Uterus (tissue), 4 donors: ENCODE measurements at places on chromosomes 4 and X. TPM values are rescaled to one million over a fixed set of nuclear protein-coding genes. Genes with fewer than 3 reads are reported as not detected.

Gene PUDP
- 16.9 TPM for total RNA-seq

Gene SPRY1
- 184 TPM for total RNA-seq

Gene DCAF4L1
- total RNA-seq = 0.30 TPM

Gene SSX4
- total RNA-seq = not detected

Gene ERAS
- total RNA-seq = 0.46 TPM

Gene RNF150
- total RNA-seq = 55.8 TPM

Gene TMPRSS11B
- total RNA-seq = 0.21 TPM

Gene CCDC149
- 35.0 TPM for total RNA-seq

GRCh38 chr4:48585401-48585800 lies 95.3 kb downstream of the ZAR1 start:
- no peak overlapping the region for H3K27ac ChIP-seq
- H3K4me1 ChIP-seq = no peaks in the 10 kb centered on the region
- no peaks in the 10 kb centered on the region for H3K27me3 ChIP-seq
- no peak overlapping the region for H3K4me3 ChIP-seq

DNA sequence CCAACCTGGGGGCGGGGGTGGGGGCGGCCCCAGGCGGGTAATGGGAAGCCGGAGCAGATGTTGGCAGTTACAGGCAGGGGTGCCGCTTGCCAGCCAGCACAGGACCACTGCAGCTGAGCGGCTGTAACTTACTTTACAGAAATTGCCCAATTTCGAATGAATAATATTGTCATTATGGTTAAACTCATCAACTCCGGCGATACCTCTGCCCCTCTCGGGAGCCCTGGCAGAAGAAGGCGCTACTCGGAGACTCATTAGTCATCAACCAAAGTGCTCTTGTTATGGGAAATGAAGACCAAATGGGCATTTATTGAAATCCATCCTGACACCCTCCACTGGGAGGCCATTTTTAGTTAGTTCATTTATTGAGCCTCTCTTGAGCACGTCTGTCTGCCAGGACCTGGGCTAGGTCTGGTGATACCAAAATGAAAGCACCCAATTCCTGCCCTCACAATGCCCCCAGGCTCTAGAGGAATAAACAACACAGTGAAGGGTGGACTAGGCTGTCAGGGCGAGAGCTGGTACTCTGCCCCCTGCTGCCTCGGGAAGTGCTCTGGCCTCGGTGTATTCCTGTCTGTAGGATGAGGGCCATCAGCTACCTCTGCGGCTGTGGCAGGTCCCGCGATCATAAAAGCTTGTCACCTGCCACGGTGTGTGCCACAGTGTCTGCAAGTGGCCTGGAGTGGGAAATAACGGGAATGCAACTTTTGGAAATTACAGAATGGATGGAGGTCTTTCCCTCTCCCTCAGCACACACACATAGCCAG lies 159.1 kb upstream of the PSAPL1 start:
- no peak overlapping the region for H3K4me3 ChIP-seq
- no peak for DNase-seq
- no peaks in the 10 kb centered on the region for H3K27me3 ChIP-seq
- H3K27ac ChIP-seq = no peak overlapping the region

DNA sequence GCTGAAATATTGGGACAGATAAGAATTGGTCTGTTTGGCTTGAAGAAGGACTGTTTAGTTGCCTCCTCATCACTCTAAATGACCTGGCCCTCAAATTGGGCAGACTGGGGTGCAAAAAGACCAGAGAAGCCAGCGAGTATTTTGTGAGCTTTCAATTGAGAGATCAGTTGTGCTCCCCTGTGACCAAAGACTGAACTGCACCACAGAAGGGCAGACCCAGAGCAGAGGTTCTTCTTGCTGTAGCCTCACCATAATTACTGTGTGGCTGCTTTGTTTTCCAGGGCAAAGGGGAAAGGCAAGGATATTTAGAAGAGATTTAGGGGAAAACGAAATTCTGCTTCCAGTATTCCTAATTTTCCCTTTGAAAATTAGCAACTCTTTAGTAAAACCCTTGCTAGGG lies 104.0 kb upstream of the MBNL3 start:
- no peak overlapping the region for H3K4me3 ChIP-seq
- H3K4me1 ChIP-seq = no peaks in the 10 kb centered on the region
- no peak overlapping the region for H3K27ac ChIP-seq

DNA sequence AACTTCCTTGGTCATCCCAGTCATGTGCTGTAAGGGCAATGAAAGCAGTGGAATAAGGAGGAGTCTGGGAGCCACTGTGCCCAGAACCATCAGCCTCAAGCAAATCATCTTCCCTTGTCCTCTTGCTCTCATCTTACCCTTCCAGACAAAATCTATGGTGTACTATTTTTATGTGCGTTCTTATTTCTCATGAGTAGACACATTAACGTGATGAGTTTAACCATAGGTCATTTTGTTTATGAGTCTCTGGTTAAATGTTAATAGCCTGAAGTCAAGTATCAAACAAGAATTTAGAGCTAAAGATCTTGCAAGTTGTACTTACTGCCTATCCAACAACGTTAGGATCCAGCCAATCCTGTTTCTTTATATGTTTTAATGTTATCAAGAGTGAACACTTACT lies 495.3 kb downstream of the SPRY1 start:
- no peaks in the 10 kb centered on the region for H3K27me3 ChIP-seq
- H3K27ac ChIP-seq = no peak overlapping the region
- H3K4me1 ChIP-seq = no peaks in the 10 kb centered on the region

DNA sequence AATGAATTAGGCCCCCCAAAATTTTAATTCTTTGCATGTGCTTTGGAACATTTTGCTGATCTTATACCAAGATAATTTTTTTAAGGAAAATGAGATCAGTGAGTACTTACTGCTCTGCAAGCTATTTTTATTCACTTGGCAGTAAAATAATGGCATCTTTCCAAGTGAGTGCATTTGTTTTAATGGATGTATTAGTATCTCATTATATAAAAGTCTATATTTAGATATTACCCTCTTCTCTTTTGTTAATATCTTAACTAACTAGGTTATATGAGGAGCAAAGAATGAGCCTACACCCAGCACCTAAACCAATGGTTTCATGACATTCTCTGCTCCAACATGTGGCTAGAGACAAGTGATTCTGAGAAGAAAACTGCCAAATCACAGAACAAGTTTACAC lies 21.1 kb upstream of the ARAF start:
- H3K27ac ChIP-seq = peak overlapping the region; percentile 71
- no peaks in the 10 kb centered on the region for H3K36me3 ChIP-seq
- no peak overlapping the region for H3K4me3 ChIP-seq
- no peaks in the 10 kb centered on the region for H3K27me3 ChIP-seq

DNA sequence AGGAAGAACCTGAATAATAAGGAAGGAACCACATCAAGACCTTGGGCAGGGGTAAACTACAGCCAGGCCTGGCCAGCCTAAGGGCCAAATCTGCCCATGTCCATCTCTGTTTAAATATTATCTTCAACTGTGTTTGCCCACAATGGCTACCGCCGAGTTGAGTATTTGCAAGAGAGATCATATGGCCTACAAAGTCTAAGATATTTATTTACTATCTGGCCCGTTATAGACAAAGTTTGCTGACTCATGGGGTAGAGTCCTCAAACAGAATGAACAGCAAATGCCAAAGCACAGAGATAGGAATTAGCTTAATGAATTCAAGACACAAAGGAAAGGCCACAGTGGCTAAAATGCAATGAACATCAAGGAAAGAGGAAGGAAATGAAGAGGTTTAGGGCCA lies 44.8 kb downstream of the RPS6KA3 start:
- H3K4me3 ChIP-seq = no peak overlapping the region
- no peak for DNase-seq
- no peaks in the 10 kb centered on the region for H3K4me1 ChIP-seq
- H3K36me3 ChIP-seq = no peaks in the 10 kb centered on the region

GRCh38 chr4:151484396-151485102 lies 75.6 kb downstream of the FHIP1A start:
- H3K27me3 ChIP-seq = no peaks in the 10 kb centered on the region
- DNase-seq = no peak
- no peak overlapping the region for H3K27ac ChIP-seq

DNA sequence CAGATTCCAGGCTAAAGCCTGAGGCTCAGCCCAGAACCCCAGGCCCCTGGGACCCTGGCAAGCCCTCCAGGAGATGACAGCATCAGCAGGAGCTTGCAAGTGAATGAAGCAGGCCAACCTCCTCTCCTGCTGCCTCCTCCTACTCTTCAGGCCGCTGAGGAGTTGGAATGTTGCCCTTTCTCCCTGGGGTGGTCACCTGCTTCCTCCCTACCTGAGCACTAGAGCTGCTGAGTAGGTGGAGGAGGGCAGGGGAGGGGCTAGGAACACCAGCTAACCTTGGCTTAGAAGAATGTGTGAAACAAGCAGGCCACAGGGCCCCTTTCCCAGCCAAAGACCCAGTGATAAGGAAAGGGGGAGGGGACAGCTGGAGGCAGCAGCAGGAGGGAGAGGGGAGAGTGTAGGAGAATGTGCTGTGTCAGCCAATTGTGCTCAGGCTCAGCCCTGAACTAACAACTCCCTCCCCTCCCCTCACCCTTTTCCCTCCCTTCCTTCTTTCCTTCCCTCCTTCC lies 58.0 kb downstream of the PJA1 start:
- peaks cover 8% of the 10 kb centered on the region for H3K4me1 ChIP-seq
- H3K27me3 ChIP-seq = no peaks in the 10 kb centered on the region
- peak overlapping the region; percentile 38 for H3K27ac ChIP-seq
- no peak overlapping the region for H3K4me3 ChIP-seq
- peak; percentile 29 for DNase-seq

- H3K36me3 ChIP-seq = no peaks in the 10 kb centered on the region
- H3K27me3 ChIP-seq = no peaks in the 10 kb centered on the region
- peak overlapping the region; percentile 53 for H3K4me3 ChIP-seq
- DNase-seq = peak; percentile 54
- peak overlapping the region; percentile 54 for H3K27ac ChIP-seq
Measured at GRCh38 chrX:46575991-46576392, 2.4 kb downstream of the CHST7 start.

DNA sequence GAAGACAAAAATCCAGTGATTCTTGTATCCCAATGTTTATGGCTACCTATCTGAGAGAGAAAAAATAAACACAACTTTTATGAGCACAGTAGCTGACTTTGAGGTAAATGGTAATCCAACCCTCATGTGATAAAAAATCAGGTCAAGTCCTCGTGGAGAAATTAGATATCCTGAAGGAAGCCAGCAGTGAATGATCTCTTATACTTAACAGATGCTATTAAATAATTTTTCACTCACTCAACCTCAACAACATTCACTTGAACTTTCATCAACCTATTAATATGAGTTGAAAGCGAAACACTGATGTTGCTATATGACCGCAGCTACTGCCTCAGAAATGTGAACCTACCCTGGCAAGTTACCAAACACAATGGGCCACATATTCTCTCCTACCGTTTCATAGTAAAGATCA lies 105.4 kb downstream of the GPC3 start:
- no peaks in the 10 kb centered on the region for H3K4me1 ChIP-seq
- H3K36me3 ChIP-seq = no peaks in the 10 kb centered on the region
- H3K27me3 ChIP-seq = no peaks in the 10 kb centered on the region
- H3K27ac ChIP-seq = no peak overlapping the region
- H3K4me3 ChIP-seq = no peak overlapping the region

DNA sequence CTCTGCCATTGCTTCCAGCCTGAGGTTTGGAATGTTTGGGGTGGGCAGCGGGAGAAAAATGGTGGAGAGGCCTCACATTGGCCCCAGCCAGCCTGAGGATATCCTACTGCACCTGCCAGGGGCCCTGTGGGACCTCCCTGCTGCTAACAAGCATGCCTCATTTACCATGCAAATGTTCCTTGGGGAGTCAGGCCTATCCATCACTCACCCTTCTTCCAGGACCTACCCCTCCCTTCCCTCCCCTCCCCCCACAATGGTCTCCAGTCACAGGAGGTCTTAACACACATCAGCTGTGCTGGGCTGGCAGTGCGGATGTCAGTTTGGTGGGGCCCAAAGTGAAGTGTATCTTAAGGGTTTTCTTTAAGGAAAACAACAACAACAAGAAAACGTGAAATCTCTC lies 139.2 kb downstream of the SHOX start:
- no peak for DNase-seq
- no peak overlapping the region for H3K4me3 ChIP-seq
- H3K27me3 ChIP-seq = no peaks in the 10 kb centered on the region
- no peak overlapping the region for H3K27ac ChIP-seq
- no peaks in the 10 kb centered on the region for H3K4me1 ChIP-seq

GRCh38 chr4:4641661-4642495 lies 100.0 kb upstream of the STX18 start:
- no peaks in the 10 kb centered on the region for H3K4me1 ChIP-seq
- no peaks in the 10 kb centered on the region for H3K36me3 ChIP-seq
- no peaks in the 10 kb centered on the region for H3K27me3 ChIP-seq
- no peak overlapping the region for H3K4me3 ChIP-seq
- H3K27ac ChIP-seq = no peak overlapping the region

- peak overlapping the region; percentile 39 for H3K27ac ChIP-seq
- DNase-seq = no peak
- no peaks in the 10 kb centered on the region for H3K4me1 ChIP-seq
- no peak overlapping the region for H3K4me3 ChIP-seq
- no peaks in the 10 kb centered on the region for H3K36me3 ChIP-seq
- H3K27me3 ChIP-seq = no peaks in the 10 kb centered on the region
Measured at GRCh38 chr4:157997296-157997695, 175.5 kb downstream of the GASK1B start.

DNA sequence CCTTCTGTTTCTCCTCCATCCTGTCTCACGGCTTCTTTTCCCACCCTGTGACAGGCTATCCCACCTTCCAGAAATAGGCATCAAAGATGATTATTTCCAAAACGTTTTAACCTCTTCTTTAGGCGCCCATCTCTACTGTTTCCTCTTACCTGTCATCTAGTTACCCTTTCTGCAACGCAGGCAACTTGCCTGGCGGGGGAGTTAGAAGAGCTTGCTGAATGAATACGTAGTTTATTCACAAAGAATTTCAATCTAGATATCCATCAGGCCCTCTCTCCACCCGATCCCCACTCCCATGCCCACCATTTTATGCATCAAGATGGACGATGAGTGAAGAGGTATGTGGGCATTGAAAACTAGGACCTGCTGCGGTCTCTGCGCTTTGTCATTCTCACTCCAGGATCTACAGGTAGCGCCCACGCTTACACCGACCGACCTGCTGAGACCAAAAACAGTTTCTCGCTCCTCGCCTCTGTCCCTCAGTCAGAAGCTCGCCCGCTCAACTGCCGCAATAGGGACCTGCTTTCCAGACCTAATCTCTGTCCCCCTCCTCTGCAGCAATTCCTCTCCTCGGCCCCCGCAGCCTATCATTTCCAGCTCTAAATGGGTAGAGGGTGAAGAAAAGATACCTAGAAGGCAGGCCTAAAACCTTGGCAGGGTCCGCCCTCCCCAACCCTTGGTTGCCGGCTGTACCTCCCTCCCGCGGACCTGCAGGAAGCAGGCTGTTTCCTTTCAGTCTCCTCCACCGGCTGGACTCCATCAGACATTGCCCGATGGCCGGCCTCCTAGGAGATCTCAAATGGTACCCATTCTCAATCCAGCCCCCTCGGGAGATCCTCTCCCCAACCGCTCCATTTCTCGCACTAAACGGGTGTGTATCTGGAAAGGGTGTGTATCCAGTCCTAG lies 624 bp downstream of the BEX5 start:
- no peak for DNase-seq
- peak overlapping the region; percentile 69 for H3K27ac ChIP-seq
- H3K4me1 ChIP-seq = no peaks in the 10 kb centered on the region
- H3K4me3 ChIP-seq = peak overlapping the region; percentile 40
